NCI-H2107 (cell line): ENCODE measurements at places on chromosomes 11 and 22.

DNA sequence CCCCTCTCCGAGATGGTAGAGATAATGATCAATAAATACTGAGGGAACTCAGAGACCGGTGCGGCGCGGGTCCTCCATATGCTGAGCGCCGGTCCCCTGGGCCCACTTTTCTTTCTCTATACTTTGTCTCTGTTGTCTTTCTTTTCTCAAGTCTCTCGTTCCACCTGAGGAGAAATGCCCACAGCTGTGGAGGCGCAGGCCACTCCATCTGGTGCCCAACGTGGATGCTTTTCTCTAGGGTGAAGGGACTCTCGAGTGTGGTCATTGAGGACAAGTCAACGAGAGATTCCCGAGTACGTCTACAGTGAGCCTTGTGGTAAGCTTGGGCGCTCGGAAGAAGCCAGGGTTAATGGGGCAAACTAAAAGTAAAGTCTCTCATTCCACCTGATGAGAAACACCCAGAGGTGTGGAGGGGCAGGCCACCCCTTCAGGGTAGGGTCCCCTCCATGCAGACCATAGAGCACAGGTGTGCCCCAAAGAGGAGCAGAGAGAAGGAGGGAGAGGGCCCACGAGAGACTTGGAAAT, 43.2 kb downstream of the IGLL1 start:
- DNase-seq: no peak

DNA sequence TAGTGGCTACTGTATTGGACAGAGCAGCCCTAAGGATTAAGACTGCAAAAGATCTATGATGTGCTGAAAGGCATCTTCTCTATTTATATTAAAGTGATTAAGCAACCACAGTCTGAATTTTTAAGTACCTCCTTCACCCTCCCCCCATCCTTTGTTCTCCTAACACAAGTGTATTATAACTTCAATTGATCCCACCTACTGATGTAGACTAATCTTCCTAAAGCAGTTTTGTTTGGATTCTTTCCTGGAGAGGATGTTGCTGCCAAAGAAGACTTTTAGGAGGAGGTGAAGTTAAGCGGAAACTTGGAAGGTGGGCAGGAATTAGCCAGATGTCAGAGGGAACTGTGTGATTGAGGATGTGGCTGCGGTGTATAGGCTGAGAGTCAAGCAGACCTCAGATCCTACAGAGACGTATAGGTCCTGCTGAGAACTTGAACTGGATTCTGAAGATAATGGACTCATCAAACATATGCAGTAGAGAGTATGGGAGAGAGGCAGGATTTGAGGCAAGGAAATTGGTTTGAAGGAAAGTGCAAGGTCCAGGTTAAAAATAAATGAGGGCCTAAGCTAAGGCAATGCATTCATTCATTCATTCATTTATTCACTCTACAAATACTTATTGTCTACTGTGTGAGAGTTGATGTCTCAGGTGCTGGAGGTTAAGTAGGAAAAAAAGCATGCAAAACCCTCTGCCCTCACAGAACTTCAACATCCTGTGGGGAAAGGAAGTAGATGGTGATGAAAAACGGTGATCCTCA, 5.2 kb upstream of the RASSF10 start:
- no peak for DNase-seq

- no peak for DNase-seq
Observed at GRCh38 chr11:64771861-64772260, 6.5 kb downstream of the SF1 start.

DNA sequence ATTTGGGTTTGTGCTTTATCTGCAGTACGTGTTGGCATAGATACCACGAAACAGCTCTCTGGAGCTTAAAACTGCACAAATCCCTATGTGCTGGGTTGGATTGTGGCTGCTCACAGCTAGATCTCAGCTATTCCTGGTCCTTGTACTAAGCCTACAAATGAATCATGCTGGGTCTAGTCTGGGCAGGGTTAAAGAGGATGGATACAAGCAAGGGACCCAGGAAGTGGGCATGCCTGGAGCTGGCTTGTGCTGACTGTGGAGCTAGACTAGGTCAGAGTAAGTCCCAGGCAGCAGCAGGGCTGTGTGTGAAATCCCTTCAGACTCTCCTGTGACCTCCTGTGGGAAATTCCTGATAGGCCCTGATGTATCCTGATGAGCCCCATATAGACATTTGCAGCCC, 3.9 kb upstream of the E2F8 start:
- no peak for DNase-seq

GRCh38 chr22:19957445-19957844, 15.8 kb upstream of the TXNRD2 start:
- no peak for DNase-seq

DNA sequence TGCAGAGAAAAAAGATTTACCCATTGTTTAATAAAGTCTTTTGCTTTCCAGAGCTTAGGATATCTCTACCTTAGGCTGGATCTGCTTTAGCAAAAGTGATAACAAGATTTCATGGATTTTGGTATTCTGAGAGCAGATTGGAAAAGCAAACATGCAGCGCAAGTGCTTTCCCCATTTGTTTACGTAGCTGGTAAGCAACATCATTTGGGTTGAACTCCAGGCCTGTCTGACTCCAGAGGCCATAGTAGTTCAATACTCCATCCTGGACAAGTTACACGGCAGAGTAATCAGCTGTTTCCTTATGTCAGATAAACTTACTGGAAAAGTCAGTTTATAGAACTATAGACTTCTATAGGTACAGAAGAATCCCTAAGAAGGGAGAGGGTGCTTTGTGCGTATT, 40.6 kb upstream of the TNRC6B start:
- no peak for DNase-seq

DNA sequence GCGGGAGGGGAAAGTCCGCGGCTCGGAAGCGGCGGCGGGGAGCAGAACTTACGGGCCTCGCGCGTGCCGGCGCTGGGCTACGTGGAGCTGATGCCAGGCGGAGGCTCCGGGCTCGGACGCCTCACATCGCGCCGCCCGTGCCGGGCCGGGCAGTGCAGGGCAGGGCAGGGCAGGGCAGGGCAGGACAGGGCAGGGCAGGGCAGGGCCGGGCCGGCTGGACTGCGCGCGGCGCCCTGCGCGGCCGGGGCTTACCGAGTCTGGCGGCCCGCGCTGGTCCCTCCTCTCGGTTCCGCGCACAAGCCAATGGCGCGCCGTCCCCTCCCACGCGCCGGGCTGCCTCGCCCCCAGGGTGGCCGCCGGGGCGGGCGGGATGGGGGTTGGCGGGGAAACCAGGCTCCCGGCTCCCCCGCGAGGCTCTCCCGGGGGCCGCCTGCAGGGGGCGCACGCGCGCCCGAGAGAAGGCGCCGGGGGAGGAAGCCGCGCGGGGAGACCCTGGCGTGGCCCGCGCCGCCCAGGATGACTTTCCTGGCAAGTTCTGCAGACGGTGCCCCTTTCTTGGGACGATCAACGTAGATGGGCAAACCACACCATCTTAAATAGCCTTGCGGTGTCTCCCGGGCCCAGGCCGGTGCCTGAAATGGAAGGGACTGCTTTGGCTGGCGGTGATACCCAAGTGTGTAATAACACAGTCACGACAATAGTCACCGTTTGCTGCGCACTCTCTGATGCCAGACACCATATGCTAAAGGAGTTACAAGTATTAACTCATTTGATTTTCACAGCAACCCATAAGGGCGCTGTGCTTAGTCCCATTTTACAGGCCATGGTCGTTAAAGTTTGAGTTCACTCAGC, at the start of gene TP53I11:
TSS of gene TP53I11 (minus strand) at position 259 of the 852 bp plus-strand sequence. CDS start 12,548 bp downstream, outside the sequence.
- peak; percentile 71 for DNase-seq

DNA sequence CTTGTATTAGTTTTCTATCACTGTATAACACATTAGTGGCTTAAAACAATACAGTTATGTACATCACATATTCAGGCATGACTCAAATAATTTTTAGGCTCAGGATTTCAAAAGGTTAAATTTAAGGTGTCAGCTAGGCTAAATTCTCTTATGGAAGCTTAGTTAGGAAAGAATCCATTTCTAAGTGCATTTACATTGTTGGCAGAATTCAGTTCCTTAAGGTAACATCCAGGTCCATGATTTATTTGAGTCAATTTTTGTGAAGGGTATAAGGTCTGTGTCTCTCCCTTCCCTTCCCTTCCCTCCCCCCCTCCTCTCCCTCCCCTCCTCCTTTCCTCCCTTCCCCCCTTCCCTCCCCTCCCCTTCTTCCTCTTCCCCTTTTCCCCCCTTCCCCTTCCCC, 399.0 kb upstream of the CNTN5 start:
- no peak for DNase-seq

DNA sequence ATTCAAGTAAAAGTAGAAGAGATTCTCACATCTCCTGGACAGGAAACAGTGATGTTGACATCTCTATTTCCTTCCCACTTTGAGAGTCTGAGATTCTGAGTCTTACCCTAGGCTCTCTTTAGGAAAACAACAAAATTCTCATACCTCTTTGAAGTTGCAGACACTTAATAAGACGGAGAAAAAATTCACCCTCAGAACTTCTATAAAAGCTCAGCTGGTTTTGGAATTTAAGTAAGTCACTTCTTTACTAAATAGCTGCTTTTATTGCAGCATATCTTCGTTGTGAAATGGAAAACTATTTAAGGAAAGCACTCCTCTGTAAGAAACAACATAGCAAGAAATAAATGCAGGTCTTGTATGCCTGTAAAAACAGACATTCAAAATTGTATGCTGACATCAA, 79.1 kb downstream of the MSANTD4 start:
- DNase-seq: no peak

DNA sequence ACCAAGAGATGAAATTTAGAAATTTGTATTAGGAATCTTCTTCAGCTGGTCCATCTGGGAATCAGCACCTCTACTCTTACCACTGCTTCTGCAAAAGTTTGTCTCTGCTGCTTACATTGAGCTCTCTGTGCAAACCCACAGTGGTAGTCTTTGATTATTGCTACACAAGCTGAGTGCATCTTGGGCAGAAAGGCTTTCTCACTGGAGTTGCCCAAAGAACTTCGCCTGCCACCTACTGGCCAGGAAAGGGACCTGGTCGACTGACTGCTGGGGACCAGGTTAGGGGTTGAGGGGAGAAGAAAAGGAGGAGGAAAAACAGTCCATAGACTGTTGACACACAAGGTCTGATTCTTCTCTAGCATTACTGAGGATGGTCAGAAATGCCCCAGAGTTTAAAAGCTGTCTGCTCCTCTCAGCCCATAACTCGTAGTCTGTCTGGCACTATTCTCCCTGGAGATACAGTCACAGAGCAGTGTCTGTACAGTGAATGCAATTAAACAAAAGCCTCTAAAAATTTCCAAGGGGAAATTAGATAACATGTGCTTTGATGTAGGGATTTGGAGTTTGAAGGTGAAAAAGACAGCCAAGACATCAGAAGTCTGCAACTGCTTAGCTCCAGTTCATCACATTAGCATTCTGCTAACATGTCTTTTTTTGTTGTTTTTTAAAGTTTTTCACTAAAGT, 215.0 kb upstream of the CTSC start:
- no peak for DNase-seq

- peak; percentile 24 for DNase-seq
Observed at GRCh38 chr22:17781319-17782031, 7.2 kb upstream of the BID start.

- DNase-seq: no peak
Observed at GRCh38 chr11:3849297-3849874, 6.1 kb upstream of the STIM1 start.

- DNase-seq: no peak
Observed at GRCh38 chr11:118931571-118931970, 5.8 kb upstream of the BCL9L start.

- DNase-seq: no peak
Observed at GRCh38 chr22:46797355-46797754, 34.9 kb downstream of the TBC1D22A start.

- DNase-seq: no peak
Observed at GRCh38 chr11:76596652-76597051, 73.9 kb downstream of the LRRC32 start.

GRCh38 chr11:19892387-19892786, 179.8 kb downstream of the NAV2 start:
- DNase-seq: no peak

- no peak for DNase-seq
Observed at GRCh38 chr11:111406589-111406988, 27.5 kb upstream of the POU2AF1 start.

- no peak for DNase-seq
Observed at GRCh38 chr11:20493340-20493739, 105.8 kb downstream of the PRMT3 start.

DNA sequence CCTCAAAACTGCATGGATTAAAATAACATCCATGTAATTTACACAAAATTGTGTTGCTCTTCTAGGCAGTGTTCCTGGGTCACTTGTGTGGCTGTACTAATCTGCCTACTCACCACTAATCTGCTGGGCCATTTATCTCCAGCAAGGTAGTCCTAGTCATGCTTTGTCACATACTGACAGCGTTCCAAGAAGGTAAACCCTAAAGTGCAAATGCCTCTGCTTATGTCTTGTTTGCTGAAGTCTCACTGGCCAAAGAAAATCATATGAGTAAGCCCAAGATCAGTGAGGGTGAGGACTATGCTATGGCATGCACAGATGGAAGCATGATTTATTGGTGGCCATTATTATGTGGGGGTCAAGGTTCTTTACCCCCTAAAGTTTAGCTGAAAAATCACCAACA, 630.2 kb upstream of the LUZP2 start:
- no peak for DNase-seq

DNA sequence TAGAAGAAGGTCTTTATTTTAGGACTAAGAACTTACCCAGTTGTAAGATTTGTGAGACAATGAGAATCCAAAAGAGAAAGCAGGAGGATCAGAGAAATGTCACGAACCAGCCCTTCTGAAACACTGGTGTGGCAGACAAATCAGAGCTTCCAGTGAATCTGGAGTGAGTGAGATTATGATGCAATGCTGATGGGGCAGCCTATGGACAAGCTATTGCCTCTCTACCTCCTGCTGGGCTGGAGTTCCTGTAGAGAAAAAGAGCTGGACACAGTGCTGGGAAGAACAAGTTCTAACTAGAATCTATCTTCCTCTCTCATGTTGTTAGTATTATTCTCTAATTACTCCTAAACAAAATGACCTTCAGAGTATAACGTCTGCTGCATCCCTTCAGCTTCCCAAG, 12.0 kb upstream of the ANO3 start:
- no peak for DNase-seq

DNA sequence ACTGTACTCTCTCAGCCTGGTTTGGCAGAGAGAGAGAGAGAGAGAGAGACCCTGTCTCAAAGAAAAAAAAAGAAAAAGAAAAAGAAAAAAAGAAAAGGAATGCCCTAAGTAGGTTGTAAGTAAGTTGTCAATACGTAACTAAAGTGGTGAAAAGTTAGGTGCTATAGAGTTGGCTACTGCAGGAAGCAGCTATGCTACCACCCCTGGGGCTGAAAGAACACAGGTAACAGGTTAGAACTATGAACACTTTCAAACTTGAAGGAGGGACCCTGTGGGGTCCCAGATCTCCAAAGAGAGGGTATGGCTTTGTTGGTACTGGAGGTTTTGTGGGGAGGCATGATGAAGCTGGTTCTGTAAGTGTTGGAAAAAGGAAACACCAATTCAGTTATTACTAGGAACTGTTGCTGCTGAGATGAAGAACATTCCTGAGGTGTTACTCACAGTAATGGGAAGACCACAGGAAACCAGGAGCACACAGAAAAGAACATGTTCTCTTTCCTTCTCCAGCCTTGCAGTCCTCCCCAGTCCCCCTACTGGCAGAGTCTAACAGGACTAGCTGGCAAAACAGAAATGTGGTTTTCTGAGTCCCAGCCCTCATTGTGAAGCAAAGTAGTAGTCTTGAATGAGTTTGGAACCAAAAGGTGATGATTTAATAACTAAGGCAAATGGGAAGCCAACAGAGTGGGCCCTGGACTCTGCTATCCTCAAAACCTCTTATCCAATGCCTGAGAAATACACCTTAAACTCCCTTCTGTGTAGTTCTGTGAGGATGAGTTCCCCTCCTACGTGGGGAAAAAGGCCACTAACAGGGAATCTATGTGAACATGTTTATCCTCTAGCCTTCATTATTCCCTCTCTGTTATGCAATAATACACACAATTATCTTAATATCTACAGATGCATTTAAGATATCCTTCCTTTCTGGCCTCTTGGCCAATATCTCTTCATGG, 427.0 kb upstream of the DDI1 start:
- DNase-seq: no peak

GRCh38 chr22:26585104-26585790, 4.7 kb downstream of the TPST2 start:
- DNase-seq: no peak
